Caudate nucleus (tissue), 63 donors: ENCODE measurements at places on chromosomes 7 and 10.

- no peak for DNase-seq
These were observed 102.9 kb upstream of the PHYHIPL start for GRCh38 chr10:59073456-59074053.

DNA sequence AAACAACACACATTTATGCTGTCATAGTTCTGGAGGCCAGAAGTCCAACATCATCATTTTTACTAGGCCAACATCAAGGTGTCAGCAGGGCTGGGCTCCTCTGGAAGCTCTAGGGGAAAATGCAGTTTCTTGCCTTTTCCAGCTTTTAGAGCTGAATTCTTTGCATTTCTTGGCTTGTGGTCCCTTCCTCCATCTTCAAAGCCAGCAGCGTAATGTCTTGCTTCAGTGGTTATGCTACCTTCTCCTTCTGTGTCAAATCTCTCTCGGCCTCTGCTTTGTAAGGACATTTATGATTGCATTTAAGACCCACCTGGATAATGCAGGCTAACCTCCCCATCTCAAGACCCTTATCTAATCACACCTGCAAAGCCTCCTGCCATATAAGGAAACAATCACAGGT, 66.5 kb upstream of the ANKRD1 start:
- no peak for DNase-seq

DNA sequence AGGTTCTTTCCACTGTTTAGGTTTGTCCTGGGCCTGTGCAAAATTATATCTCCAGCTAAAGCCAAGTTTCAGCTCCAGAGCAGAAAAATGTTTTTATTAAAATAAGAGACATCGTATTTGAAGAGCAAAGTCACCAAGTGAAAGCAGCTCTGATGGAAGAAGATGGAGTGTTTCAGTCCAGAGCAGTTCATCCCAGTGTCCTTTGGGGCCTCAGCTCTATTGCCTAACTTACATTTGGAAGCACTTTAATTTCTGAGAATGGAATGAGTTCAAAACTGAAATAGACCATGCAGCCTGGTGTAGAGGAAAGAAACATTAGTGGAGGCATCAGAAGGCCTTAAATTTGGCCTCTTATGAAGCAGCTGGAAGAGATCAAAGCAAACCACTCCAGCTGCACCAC, 545.2 kb downstream of the SORCS1 start:
- DNase-seq: no peak

DNA sequence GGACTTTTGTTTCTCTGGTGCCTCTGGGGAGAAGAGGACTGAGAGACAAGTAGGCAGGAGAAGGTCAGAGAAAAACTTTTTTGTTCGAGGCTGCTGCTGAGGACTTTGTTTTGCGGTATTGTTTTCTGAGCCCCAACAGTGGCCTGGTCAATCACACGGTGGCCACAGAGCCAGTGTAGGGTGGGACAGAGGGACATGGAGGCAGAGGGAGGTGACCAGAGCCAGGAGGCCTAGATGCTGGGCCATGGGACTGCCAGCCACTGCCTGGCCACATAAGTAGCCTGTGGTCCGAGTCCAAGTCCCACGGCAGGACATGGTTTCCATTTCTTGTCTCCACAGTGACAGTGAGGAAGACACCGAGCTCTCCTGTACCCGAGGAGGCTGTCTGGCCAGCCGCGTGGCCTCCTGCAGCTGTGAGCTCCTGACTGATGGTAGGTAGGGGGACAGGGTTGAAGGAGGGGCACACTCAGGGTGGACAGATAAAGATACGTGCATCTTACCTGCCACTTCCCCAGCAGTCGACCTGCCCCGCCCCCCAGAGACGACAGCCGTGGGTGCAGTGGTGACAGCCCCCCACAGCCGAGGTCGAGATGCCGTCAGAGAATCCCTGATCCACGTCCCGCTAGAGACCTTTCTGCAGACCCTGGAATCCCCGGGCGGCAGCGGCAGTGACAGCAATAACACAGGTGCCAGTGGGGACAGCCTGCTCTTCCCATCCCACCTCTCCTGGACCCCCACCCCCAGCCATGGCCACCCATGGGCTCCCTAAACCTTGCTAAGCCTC, 27.5 kb downstream of the SH2B2 start:
- no peak for DNase-seq

- no peak for DNase-seq
These were observed 53.3 kb downstream of the SH3PXD2A start for GRCh38 chr10:103802081-103802480.

- DNase-seq: no peak
These were observed 125.5 kb downstream of the FRMD4A start for GRCh38 chr10:14205233-14205632.

DNA sequence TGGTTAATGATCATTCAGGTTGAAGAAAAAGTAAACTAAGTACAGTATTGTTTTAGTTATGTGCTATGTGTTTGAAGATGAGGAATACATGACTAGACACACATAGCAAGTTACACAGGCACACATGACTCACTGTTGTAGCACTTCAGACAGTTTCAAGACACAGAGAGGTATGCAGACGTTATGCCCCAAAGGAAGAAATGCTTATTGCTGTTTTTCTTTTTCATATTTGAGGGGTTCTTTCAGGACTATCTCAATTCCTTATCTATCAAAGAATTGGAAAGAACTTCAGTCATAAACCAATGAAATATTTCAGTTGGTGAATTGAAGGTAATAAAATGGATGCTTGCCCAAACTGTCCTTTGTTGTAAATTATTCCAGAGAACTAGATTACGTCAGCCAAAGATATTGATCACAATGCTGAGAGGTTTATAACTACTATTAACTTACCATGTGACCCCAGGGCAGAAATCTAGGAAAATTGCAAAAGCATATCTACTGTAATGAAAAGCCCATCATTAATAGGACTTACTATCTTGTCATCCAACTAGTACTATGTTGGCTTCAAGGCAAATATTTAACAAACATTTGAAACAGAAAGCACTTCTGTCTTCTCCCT, 61.2 kb upstream of the CAPZA2 start:
- DNase-seq: no peak

GRCh38 chr7:13945670-13946069, 43.8 kb downstream of the ETV1 start:
- no peak for DNase-seq

GRCh38 chr7:151240536-151240935, 8.0 kb downstream of the SMARCD3 start:
- no peak for DNase-seq

DNA sequence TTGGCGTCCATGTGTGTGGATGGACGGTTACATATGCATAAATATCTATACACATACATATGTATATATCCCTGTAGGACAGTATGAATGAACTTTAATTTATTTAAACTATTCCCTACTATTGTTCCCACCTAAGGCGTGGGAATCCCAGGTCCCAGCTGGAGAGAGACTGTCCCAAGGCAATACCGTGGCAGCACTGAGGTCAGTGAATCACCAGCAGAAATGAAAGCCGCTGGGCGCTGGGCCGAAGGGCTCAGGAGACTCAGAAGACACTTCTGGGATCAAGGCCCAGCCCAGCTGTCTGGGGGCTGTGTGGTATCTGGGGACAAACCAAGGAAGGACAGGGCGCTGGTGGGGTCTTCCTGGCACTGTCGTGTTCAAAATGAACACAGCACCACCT, 49.6 kb upstream of the MYL10 start:
- no peak for DNase-seq

- no peak for DNase-seq
These were observed 15.3 kb upstream of the TSGA13 start for GRCh38 chr7:130701650-130702049.

GRCh38 chr7:93148144-93148543, at the start of gene SAMD9L:
TSS of gene SAMD9L (minus strand) at chr7:93148385. CDS start at chr7:93135971, 12,414 bp downstream.
- no peak for DNase-seq

DNA sequence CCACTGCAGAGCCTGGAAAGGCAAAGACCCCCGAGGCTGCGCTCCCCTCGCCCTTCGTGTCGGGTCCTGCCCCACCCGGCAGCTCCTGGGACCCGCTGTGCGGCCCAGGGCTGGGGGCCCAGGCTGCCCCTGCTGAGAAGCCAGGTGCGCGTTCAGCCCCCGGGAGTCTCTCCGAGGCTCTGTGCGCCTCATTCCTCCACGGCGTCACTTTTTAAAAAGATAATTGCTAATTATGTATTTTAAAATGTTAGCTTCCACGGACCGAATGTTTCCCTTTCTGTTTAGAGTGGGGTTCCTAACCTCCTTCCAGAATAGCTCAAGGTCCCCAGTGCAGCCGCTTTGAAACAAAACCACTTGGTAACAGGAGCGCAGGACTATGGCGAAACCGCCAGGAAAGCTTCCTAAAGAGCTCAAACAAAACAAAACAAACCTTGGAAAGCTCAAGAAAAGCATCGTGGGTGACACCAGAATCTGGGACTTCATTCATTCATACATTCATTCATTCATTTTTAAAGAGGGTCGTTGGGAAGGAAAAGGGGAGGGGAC, 45.6 kb downstream of the PDIA4 start:
- no peak for DNase-seq

GRCh38 chr7:151436446-151437158, 3.3 kb downstream of the CRYGN start:
- DNase-seq: no peak

DNA sequence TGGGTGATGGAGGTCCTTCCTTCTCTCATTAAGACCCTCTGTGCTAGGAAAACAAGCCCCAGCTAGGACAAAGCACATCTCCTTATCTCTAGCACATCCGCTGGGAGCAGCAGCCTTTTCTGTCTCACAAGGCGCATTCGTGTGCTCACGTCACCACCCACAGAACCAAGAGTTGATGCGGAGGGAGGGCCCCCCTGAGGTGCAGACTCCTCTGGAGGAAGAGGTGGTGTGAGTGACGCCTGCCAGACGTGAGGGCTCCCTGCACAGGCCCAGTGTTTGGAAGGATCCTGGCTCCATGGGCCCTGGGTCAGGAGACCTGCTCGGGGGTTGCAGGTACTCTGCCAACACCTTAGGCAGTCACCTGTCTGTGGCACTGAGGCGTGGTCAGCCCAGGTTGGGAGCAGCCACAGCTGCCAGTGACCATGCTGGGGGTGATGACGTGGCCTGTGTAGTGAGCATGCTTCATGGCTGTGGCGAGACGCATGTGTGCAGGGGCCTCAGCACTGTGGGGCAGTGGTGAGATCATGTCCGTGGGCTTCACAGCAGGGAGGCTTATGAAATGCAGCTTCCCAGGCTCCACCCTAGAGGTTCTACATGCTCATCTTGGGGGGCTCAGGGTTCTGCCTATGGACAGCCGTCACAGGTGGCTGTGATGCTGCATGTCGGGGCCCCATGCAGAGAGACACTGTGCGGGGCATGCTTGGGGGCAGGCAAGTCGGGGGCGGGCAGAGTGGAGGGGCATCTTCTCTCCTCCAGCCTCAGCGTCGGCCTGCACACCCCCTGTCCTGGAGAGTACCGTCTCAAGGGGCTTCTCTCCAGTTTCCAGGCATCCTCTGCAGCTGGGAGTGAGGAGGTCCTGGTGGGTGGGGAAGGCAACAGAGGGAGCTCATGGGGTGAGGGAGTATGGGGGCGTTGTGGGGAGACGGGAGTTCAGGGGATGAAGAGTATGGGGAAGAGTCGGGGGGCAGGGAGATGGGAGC, 56.2 kb upstream of the DPYSL4 start:
- DNase-seq: no peak

DNA sequence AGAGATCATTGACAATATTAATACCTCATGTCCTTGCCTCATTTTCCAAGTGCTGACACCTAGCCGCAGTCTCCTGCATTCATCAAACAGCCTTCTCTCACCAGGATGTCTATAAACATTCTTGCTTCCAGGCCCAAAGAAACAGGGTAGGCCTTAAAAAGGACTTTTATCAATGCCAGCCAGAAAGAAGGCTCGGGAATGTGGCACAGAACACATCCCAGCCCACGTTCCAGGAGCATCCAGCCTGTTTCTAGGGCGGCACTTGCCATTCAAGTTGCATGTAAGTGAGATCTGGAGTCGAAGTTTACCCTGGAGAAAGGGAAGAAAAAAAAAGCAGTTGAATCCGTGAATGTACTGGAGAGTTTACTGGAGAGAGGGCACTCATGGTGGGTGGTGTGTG, 1083.1 kb downstream of the KCNMA1 start:
- no peak for DNase-seq

GRCh38 chr7:66913118-66914037, 7.6 kb upstream of the TMEM248 start:
- no peak for DNase-seq

- no peak for DNase-seq
These were observed 7.3 kb downstream of the AASS start for GRCh38 chr7:122136639-122137245.

DNA sequence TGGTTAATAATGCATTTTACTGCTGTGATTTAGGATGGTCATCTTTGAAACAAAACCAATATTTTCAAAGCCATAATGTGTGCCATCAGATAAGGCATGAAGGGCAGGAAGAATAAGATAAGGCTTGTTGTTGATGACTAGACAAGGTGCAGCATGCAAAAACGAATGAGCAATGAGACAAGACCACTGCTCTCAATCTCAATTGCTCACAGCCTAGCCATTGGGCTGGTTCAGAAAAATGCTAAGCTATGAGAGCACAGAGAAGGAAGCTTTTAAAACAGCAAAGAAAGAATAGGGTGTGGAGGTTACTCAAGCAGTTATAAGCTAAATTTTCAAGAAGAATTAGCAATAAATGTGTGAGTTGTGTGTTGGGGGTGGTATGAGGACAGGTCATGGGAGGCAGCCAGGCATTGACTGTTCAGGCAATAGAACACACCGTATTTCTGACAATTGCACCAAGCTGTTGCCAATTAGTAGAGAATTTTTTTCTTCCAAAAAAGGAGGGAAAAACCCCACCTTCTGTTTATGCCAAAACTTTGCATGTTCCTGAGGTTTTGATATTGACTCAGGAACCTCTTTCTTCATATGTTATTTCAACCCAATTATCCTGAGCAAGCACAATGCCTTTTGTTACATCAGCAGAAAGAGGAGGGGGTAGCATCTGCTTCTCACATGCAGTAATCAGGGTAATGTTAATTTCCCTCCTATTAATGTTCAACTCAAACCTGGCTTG, 276.5 kb downstream of the HDAC9 start:
- DNase-seq: no peak

GRCh38 chr10:11515596-11516430, 95.6 kb downstream of the USP6NL start:
- no peak for DNase-seq

GRCh38 chr10:122122493-122122892, 133.5 kb downstream of the TACC2 start:
- no peak for DNase-seq

GRCh38 chr7:9030976-9031375, 597.6 kb downstream of the NXPH1 start:
- no peak for DNase-seq

DNA sequence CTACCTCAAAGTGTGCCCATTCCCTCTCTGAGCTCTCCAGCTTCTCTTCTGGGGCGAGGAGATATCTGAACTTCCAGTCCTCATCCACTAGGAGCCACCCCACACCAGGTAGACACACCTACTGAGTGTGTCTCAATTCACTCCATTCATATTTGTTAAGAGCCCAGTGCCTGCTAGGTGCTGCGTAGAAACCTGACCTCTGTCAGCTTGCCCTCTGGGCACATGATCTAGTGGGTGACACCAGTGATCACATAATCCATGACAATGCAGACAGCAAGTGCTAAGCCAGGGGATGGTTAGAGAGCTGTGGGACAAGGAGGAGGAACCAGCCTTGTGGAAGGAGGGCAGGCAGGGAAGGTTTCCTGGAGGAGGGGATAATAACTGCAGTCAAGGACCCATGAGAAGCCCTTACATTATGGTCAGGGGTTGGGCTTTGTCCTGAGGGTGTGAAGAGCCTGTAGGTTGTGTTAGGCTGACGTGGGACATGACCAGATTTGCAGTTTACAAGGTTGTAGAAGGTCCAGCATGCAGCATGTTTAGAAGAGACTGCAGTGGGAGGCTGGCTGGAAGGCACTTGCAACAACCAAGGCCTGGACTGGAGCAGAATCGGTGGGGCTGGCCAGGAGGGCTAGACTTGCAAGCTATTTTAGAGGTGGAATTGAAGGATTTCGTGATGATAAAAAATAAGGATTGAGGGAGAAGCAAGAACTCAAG, 81.8 kb downstream of the COL13A1 start:
- no peak for DNase-seq
